ENCODE measurements at places on chromosomes 6 and 20. TPM values are rescaled to one million over a fixed set of nuclear protein-coding genes. Genes with fewer than 3 reads are reported as not detected.

Gene KHDC1
- 1.4 TPM for total RNA-seq

Gene TXLNB
- 112 TPM for total RNA-seq

Gene KCNB1
- total RNA-seq = 1.6 TPM

Gene EBF4
- total RNA-seq = 13.5 TPM

Gene BANF2
- total RNA-seq = not detected

Gene NCOA7
- total RNA-seq = 17.1 TPM

Gene CDKAL1
- total RNA-seq = 9.7 TPM

Gene DEFB126
- not detected for total RNA-seq

Gene HLA-DRB5
- total RNA-seq = 64.7 TPM

Gene FAXC
- total RNA-seq = not detected

Gene C20orf144
- total RNA-seq = not detected

Gene TMEM74B
- total RNA-seq = 7.2 TPM

Gene TGM3
- total RNA-seq = not detected

Measured in right cardiac atrium (tissue), 5 donors.